Brain (organoid and tissue), 16 donors: ENCODE measurements at places on chromosomes 12 and 14.

GRCh38 chr12:123453165-123453564, 4.8 kb upstream of the SNRNP35 start:
- peak; percentile 38 for DNase-seq

DNA sequence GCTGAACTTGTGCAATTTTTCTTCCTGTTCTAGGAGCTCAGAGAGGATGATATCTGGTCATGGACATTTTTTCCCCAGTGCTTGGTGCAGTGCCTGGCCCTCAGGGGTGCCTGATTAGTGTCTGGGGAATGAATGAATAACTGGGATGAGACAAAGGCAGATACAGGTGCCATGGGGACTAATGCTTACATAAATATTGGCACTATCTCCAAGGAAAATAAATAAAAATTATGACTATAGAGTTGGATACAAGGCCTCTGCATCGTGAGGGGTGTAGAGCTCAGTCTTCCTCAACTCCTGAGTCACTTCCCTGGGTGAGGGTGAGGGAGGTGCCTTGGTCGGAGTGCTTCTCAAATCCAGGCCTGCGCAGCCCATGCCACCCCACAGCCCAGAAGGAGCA, 188.6 kb downstream of the KCNA5 start:
- no peak for DNase-seq

DNA sequence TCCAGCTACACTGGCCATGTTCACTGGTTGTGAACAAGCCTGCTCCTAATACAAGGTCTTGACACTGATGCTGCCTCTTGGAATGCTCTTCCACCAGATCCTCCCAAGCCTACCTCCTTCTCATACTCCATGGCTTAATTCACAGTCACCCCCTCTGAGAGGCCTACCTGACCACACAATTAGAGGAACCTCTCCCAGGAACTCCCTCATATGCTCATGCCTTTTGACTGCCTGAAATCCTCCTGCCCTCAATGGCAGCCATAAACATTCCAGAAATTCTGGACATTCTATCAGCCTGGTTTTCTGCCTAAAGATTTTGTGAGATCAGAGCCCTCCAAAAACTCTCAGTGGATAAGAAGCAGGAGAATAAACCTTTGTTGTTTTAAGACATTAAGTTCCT, 340.2 kb downstream of the C12orf75 start:
- DNase-seq = no peak

GRCh38 chr14:74913986-74914573, 9.0 kb downstream of the RPS6KL1 start:
- peak; percentile 39 for DNase-seq

DNA sequence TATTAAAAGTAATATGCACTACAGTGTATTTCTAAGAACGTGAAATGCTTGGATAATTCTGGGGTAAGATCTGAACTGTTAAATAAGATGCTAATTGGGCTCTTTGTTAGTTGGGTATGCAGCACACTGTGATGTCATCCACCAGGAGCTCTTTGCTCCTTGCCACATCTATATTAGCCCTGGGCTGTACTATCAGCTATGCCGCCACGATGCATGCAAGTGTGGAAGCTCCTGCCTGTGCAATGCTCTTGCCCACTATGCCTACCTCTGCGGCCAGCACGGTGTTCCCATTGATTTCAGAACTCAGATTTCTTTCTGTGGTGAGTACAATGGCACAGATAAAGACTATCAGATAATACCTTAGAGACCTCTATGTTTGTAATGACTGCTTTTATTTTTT, 165.6 kb downstream of the OTOGL start:
- DNase-seq = no peak

DNA sequence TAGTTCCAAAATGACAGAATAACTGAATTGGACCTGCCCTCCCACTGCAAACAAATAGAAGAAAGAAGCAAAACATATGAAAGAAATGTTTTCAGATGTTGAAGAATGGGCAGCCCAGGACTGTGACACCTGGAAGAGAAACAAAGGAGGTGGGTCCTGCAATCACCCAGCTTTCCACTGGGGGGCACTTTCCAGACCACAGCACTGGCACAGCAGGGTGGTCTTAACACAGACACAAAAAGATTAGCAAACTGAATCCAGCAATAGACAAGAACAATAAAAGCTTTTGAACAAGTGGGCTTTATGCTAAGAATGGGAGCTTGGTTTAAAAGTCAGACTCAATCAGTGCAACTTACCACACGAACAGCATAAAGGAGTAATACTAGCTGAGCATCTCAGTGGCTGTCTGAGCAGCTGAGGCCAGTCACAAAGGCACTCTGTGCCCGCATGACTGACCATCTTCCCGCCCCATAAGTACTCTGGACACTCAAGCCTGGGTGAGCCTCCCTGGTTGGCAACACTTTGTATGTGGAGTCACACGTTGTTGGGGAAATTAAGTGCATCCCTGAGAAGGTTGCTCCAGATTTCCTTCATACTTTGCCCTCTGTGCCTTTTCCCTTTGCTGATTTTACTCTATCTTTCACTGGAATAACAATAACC, 27.7 kb downstream of the JKAMP start:
- peak; percentile 78 for DNase-seq

- DNase-seq = no peak
Measured at GRCh38 chr14:63287666-63288483, 30.9 kb downstream of the GPHB5 start.

DNA sequence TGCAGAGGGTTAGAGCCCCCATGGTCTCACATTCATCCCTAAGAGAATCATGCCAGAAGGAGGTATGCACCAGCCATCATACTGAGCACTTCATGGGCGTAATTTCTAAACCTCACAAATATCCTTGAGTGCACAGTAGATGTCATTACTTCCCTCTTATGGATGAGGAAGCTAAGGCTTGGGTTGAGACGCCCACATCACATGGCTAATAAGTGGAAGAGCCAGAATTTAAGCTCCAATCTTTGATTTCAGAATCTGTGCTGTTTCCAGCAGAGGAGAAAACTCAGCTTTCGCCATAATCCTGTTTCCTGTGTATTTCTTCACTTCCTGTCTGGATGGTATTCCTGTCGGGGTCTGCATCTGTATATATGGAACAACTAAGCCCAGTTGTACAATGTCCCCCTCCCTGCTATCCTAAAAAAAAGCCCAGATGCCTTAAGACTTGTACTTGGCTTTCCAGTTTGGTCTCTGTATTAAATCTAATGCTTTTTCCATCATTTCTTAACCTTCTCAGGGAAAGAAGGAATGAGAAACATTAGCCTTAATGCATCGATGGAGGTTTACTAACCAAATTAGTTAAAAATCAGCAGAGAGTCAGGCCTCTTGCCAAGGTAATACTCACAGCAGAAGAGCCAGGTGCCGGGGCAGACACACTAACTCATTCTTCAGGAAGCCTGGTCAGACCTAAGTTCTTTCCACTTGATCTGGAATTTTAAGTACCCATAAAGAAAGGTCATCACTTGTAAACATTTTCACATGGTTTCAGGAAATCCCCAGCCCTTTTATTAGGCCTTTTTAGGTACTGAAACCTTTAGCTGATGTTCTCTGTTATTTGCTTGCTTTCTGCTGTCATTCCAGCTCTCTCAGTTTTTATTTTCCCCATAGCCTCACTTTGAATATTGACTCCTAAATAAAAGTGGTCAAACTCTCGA, 5.3 kb downstream of the ISCU start:
- DNase-seq = no peak

DNA sequence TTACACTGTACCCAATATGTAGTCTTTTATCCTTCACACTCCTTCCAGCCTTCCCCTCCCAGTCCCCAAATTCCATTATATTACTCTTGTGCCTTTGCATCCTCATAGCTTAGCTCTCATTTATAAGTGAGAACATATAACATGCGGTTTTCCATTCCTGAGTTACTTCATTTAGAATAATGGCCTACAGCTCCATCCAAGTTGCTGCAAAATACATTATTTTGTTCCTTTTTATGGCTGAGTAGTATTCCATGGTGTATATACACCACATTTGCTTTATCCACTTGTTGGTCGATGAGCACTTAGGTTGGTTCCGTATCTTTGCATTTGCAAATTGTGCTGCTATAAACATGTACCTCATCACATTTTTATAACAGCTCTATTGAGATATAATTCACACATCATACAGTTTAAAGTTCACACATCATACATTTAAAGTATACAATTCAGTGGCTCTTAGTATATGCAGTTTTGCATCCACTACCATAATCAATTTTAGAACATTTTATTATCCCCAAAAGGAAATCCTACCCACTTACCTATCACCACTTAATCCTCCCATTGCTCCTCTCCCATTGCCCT, 23.5 kb downstream of the RBMS2 start:
- no peak for DNase-seq

GRCh38 chr14:102495491-102496330, 13.9 kb downstream of the ANKRD9 start:
- no peak for DNase-seq

GRCh38 chr12:77324763-77325468, 259.5 kb upstream of the E2F7 start:
- peak; percentile 88 for DNase-seq

GRCh38 chr14:36771028-36771640, 109.5 kb downstream of the PAX9 start:
- DNase-seq = no peak

GRCh38 chr12:88549929-88550328, 30.3 kb downstream of the KITLG start:
- no peak for DNase-seq

DNA sequence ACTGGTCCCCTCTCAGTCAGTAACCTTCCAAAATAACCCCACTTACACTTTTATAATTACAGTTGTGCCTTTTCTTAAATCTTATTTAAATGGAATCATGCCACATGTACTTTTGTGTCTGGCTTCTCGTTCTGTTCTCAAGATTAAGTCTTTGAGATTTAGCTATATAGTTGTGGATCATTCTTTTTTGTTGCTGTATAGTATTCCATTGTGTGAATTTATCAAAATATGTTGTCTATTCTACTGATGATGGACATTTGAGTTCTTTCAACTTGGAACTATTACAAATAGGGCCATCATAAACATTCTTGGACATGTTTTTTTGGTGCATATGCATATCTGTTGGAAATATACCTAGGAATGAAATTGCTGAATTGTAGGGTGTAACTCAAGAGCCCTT, 9.0 kb downstream of the OAS3 start:
- DNase-seq = no peak

GRCh38 chr12:53199700-53200099, 7.4 kb downstream of the ITGB7 start:
- no peak for DNase-seq

- DNase-seq = no peak
Measured at GRCh38 chr14:99093532-99094517, 178.2 kb downstream of the BCL11B start.

GRCh38 chr12:112266473-112266872, 115.8 kb downstream of the HECTD4 start:
- no peak for DNase-seq

- DNase-seq = no peak
Measured at GRCh38 chr12:110742096-110742717, 484 bp downstream of the PPP1CC start.

DNA sequence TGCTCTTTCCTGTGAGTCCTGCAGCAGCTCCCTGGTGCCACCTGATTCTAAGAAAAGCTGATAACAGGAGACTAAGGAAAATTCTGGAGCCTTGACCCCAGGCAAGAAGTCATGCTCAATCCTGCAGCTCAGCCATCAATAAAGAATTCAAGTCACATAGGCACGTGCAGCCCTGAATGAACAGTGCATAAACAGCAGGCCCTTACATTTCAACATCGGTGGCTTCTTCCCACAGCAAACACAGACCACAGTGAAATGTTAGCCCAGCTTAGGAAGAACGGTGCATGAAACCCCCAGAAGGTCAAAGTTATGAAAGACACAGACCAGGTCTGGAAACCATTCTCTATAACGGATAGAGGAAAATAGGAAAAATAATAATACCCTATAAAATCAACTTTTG, 10.5 kb downstream of the CINP start:
- DNase-seq = no peak

GRCh38 chr12:24083838-24084237, 134.4 kb upstream of the SOX5 start:
- DNase-seq = no peak

GRCh38 chr12:67677166-67677565, 28.6 kb downstream of the DYRK2 start:
- no peak for DNase-seq
